ENCODE measurements at places on chromosomes 5 and 9.

GRCh38 chr5:82351754-82352145 is 73.6 kb upstream of the RPS23 start:
- peak; percentile 60 for DNase-seq

DNA sequence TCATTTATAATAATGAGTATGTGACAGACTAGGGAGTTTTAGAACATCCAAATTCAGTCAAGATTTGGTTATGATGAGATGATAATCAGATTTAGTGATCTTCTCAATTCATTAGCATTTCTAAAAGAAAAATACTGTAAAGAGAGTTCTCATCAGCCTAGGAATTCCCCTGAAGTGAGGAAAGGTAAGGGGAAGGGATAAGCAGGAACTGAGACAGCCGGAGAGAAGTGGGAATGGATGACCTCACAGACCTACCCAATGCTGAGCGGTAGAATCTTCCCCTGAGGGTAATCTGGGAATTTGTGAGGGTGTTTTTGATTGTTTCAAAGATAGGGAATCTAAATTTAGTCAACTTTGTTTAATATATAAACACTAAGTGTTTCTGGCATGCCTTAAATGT is 16.7 kb upstream of the GPBP1 start:
- DNase-seq, result no peak

GRCh38 chr5:124212934-124213333 is 533.5 kb downstream of the ZNF608 start:
- DNase-seq, result no peak

- peak; percentile 99 for DNase-seq
Measured at GRCh38 chr5:149551227-149552037, at the start of gene CSNK1A1. Gene CSNK1A1, minus strand, starts transcription at chr5:149551439. Its CDS starts 475 bp downstream, at chr5:149550964.

- DNase-seq, result no peak
Measured at GRCh38 chr5:157961896-157962590, 103.1 kb upstream of the CLINT1 start.

GRCh38 chr9:89022001-89022759 is 30.9 kb downstream of the S1PR3 start:
- DNase-seq, result no peak

DNA sequence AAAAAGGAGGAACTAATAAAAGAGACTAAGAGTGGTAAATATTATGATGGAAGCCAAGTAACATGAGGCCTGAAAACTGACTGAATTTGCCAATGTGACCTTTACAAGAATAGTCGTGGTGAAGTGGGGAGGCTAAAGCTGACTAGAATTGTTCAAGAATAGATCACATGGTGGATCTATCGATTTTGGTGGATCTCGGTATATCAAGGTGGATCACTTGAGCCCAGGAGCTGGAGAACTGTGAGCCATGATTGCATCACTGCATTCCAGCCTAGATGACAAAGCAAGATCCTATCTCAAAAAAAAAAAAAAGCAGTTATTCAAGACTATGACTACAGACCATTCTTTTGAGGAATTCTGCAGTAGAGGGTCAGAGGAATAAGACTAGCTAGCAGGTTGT is 15.1 kb downstream of the ERMP1 start:
- no peak for DNase-seq

DNA sequence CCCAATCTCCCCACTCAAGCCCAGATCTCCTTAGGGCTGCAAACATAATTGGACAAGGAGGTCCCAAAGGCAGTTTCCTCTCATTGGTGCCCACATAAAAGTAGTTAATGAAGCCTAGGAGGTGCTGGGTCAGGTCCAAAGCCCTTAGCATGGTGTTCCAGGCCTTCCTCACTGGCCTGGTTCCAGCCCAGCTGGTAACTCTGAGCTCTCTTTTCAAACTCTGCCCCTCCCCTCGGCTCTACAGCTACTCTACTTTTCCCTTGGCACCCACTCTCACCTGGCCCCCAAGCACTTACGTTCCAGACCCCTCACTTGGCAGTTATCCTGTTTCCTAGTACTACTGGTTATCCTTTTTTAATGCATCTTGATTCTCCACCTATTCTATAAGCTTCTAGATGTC is 9.9 kb downstream of the SEPTIN8 start:
- DNase-seq, result no peak

All from CD4-positive, alpha-beta T cell treated with Interleukin-21 for 1 hour (primary cell).